Stimulated activated CD8-positive, alpha-beta memory T cell treated with anti-CD3 and anti-CD28 coated beads, Interleukin-7, amount 100 ng/mL, for 1 hour (primary cell): ENCODE measurements at places on chromosomes 3 and 15.

- no peak for DNase-seq
Measured at GRCh38 chr3:139328356-139328755, 15.5 kb upstream of the MRPS22 start.

- no peak for DNase-seq
Measured at GRCh38 chr3:138949002-138949418, 2.0 kb downstream of the FOXL2NB start.

- DNase-seq = no peak
Measured at GRCh38 chr15:39919411-39919747, 687 bp downstream of the GPR176 start.

DNA sequence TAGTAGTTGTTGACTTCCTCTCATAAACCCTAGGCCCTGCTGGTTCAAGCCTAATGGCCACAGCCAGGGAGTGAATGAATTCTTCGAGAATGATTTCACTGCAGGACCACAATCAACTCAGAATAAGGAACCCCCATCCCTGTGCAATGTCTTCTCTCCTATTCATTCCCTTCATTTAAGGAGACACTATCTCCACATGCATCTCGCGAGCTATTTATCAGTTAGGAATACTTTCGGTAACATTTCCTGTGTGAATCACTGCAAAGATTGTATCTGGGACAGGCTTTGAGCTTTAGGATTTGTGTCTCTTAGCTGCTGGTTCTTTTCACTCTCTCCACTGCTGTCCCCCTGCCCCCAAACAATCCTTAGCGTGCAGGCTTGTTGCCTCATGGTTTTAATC is 94.4 kb downstream of the MYLK start:
- DNase-seq = no peak

DNA sequence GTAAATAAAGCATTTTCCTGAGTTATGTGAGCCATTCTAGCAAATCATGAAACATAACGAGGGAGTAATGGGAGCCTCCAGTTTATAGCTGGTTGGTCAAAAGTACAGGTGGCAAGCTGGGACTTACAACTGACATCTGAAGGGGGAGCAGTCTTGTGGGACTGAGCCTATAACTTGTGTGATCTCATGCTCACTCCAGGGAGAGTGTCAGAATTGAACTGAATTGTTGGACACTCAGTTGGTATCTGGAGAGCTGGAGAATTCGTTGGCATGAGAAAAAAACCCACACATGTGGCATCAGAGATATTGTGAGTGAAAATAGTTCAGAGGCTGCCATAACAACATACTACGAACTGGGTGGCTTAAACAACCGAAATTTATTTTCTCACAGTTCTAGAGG is 22.8 kb upstream of the DENND6A start:
- DNase-seq = no peak

GRCh38 chr3:149226776-149227175 is 5.1 kb upstream of the CP start:
- no peak for DNase-seq

DNA sequence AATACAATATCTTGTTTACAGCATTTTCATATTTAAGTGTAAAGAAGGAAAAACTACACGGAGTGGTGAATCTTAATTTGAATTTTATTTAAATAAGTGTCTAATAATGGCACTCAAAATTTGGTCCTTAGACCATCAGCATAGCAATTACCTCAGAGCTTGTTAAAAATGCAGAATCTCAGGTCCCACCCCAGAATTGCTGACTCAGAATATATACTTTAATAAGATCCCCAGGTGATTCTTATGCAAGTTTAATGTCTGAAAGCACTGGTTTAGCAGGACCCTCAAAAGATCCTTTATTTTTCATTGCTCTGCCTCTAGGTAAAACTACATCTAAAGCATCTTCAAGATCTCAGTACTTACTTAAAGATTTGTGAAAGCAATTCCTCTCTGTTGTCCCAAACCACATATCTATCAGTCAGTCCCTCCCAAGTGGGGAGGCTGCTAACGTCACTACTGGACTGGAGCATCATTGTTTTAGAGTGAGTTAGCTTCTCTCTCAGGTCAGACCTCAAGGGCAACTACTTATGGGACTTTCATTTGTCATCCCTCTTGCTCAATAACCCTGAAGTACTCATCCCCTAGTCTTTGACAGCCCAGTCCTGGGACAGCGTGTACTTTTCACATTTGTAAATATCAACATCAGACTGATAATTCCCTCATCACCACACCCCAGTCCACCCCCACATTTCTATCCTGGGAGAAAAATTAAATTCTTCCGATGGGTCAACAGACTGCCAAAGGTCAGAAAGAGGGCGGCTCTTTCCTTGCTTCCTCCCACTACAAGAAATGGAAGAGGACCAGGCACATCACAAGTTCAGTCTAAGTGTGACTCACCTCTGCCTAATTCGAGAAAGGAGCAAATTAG is 76.7 kb downstream of the CBLB start:
- no peak for DNase-seq

GRCh38 chr15:29765898-29766527 is 56.3 kb downstream of the TJP1 start:
- no peak for DNase-seq

DNA sequence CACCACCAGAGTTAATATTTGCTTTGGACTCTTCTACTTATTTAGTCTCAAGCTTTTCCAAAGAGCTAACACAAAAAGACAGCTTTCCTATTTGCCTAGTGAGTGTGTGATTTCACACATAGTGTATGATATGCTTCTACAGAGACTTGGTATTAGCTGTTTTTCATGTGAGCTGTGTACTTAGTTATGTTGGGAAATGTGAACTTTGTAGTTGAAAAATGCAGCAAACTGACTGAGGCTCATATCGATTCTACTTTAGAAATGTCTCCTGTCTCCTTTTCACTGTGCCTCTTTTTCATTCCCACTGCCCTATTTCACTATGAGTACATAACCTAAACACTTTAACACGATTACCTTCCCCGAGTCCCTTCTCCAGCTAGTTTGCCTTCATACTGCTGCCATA is 136.5 kb downstream of the ALCAM start:
- no peak for DNase-seq

DNA sequence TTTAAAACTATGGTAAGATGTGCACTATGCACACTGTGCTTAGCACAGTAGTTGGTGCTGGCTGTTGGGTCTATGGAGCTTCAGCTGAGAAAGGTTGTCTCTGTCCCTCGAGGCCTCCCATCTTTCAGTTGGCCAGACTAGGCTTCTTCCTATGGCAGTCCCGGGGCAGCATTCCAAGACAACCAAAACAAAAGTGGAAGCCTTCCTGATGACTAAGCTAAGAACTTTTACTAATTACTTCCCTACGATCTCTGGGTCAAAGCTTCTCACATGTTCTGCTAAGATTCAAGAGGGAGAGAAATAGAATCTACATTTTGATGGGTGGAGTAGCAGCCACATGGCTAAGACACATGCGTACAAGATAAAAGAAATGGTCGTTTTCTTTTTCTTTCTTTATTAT is 342.8 kb downstream of the TUSC7 start:
- DNase-seq = no peak

DNA sequence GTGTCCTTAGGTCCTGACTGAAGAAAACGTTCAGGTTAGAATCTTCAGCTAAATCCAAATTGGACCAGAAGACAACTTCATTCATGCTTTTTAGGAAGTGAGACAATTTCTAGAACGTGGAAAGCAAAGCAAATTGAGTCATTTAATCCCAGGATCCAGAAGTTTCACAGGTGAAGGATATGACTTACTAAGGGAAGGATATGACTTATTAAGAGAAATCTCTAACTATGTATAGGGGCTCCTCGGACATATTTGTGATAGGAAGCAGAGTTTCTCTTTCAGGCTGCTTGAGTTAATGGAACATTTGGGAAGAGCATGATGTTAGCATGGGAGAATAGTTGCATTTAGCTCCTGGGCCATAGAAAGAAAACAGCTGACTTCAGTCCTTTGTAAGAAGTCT is 16.1 kb upstream of the PLOD2 start:
- no peak for DNase-seq

- no peak for DNase-seq
Measured at GRCh38 chr3:72345237-72345878, 502.9 kb downstream of the SHQ1 start.

DNA sequence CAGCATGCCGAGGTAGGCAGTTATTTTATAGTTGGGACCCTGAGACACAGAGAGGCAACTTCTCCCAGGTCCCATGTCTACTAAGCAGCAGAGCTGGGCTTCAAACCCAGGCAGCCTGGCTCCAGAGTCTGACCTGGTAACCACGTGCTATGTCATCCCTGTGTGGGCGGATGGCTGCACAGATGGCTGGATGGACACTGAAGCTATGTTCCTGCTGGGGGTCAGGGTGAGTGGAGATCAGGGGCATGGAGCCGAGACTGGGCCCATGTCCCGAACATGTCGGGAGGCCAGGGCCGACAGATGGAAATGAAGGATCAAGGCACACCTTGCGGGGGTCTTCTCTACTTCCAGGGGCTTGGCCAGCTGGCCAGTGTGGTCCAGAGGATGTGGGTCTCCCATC is 9.3 kb upstream of the FBLN2 start:
- no peak for DNase-seq

- DNase-seq = no peak
Measured at GRCh38 chr3:49707113-49707480, 12.4 kb downstream of the AMIGO3 start.

DNA sequence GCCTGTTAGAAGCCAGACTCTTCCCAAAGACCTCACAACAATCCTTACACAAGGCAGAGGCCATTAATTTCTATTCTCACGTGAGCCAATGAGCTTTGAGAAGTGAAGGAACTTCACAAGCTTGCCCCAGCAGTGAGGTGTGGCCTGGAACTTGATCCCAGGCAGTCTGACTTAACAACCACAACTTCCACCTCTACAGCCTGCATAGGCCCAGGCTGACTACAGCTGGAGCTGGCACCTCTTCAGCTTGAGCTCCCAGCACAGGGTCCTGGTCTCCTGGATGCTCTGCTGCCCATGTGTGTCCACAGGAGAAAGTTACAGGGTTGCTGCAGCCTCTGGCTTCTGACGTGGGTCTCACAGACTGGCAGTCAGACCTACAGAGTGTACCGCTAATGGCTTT is 111.0 kb downstream of the ERC2 start:
- DNase-seq = no peak
